ENCODE measurements at places on chromosomes 11 and 22.
A peak's percentile ranks its signal among the peaks of the same experiment; 100 is the strongest.

DNA sequence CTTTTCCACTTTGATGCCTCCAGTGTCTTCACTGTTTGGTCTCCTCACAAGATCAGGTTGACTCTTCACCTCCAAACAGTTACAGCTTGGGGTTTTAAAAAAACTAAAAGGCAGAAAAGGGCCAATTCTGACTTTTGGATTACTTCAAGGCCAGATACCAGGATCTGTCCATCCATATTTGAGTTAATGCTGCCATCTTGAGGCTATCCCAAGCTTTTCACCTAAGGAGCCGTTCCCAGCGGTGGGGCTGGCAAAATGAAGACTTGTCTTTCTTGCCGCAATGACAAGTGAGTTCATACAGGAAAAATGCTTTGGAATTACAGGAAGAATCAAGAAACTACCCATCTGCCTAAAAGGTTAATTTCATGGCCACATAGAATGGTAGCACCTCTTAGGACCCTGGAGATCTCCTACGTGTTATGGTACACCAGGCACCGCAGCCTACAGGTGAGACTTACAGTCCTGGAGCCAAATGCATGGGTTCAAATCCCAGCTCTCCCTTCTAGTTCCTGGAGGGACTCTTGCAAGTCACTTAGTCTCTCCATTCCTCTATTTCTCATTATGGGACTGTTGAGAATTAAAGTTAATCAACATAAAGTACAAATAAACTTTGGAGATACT lies 6.0 kb upstream of the OR5B21 start:
- peak; percentile 33 for DNase-seq

GRCh38 chr11:3916962-3917361 lies 61.5 kb downstream of the STIM1 start:
- no peak for DNase-seq

- DNase-seq, result no peak
These were observed 254.0 kb upstream of the CCDC90B start for GRCh38 chr11:83540112-83540675.

DNA sequence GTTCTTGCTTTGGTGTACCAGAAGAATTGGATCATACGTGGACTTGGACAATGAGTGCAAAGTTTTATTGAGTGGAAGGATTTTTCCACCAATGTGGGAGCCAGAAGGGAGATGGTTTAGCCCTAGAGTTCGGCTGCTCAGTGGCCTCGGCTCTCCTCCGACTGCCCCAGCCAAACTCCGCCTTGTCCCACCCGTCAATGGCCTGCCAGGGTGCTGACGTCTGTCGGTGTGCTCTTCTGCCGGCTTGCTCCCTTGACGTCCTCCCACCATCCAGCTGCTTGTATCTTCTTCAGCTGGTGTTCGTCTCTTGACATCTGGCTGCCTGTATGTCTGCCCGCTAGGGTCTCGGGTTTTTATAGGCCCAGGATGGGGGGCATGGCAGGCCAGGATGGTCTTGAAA lies 154.8 kb downstream of the APOL5 start:
- DNase-seq, result no peak

DNA sequence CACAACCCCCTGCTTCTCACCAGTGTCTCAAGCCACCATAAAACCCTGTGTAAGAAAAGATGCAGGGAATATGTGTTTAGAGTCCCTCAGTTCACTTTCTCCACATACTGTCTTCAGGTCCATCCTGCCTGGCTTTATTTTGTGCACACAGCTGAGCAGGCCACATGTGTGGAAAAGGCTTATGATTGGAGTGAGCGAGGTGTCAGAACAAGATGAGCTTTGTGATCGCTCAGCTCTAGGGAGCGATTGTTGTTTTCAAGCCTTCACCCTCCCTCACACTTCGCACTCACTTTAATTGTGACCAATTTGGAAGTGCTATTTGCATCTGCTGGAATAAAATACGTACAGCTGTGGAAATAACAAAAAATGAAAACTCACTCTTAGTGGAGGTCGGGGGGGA lies 931.1 kb upstream of the TENM4 start:
- DNase-seq, result no peak

GRCh38 chr22:23504516-23504915 lies 75.6 kb downstream of the IGLL1 start:
- DNase-seq, result no peak

DNA sequence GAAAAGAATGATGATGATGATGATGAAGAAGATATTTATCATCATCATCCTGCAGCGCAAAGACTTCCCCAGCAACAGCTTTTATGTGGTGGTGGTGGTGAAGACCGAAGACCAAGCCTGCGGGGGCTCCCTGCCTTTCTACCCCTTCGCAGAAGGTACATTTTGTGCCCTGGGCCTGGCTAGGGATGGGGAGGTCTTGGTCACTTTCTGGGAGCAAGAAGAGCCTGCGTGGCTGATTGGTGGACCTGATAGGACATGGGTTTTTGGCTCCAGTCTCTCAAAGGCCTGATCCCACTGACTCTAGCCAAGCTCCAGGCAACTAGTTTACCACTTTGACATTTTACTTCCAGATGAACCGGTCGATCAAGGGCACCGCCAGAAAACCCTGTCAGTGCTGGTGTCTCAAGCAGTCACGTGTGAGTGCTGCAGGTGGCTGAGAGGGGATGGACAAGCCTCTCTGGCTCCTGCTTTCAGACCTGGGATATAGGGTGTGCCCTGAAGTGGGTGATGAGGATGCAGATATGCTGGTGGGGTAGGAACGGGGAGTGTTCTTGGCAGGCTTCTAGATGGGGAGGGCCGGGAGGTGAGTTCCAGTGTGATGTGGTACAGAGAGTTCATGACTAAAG lies 5.3 kb downstream of the SIDT2 start:
- DNase-seq, result no peak

GRCh38 chr22:29344137-29344536 lies 28.6 kb upstream of the RASL10A start:
- DNase-seq, result no peak

Data from AML-193 (cell line).